ENCODE measurements at places on chromosomes 2 and 18. TPM values are rescaled to one million over a fixed set of nuclear protein-coding genes. Genes with fewer than 3 reads are reported as not detected.
A peak's percentile ranks its signal among the peaks of the same experiment; 100 is the strongest.

DNA sequence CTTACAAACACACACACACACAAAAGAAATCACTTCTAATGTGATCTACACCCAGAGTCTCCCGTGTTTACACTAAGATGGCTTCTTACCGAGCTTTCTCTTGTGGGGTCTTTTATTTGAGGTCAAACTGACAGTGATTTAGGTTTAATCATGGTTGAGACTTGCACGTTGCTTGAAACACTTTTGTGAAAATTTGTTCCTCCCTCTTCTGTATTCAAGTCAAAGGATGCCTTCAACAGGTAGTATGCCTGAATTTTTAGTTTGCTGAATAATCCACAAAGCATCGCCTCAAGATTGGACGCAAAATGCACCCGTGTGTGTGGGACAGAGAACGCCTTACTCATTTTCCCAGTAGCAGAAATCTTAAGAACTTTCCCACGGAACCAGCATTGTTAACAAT lies 4.0 kb upstream of the ZNF516 start:
- DNase-seq = no peak

GRCh38 chr2:69952336-69953115 lies 8.9 kb downstream of the ASPRV1 start:
- no peak for DNase-seq

- no peak for DNase-seq
Observed at GRCh38 chr2:128421286-128421685, 102.6 kb upstream of the HS6ST1 start.

GRCh38 chr18:50099725-50100407 lies 95.1 kb downstream of the MYO5B start:
- DNase-seq = no peak

DNA sequence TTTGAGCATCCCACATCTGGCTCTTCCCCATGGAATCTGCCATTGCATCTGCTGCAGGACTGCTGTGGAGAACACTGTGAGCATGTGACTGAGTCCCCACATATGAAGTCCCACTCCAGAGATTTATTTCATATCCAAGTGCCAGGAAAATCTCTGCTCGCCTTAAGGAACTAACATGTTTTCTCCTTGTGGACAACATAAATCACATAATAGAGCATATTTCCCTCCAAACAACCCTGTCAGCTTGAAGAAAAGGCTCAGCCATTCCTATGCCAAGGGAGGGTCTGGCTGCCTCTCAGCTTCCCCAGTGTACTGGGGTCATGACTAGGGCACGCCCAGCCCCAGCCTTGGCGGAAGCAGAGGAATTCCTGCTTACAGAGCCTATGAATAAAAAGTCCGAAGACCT lies 193.7 kb downstream of the DNER start:
- DNase-seq = peak; percentile 73

- DNase-seq = peak; percentile 93
Observed at GRCh38 chr18:3245853-3246634, 1.6 kb upstream of the MYL12A start.

- no peak for DNase-seq
Observed at GRCh38 chr2:156592809-156593593, 156.8 kb downstream of the GPD2 start.

- DNase-seq = no peak
Observed at GRCh38 chr2:207123335-207123744, 42.4 kb downstream of the KLF7 start.

DNA sequence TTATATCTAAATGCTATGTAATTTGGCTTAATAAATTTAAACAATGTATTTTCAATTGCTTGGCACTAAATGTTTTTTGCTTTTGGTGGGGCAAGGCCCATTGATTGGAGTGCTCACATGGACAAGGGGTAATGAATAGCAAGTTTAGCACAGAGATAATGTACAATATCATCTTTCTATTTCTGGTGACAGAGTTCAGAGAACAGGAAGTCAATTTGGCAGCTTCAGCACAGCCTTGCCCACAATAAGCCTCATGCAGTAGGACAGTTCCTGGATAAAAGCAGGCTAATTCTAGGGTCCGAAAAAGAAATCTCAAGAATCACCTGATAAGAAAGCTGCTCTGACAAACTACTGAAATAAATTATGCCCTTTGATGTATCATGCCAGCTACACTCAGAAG lies 443.9 kb upstream of the FSHR start:
- DNase-seq = no peak

DNA sequence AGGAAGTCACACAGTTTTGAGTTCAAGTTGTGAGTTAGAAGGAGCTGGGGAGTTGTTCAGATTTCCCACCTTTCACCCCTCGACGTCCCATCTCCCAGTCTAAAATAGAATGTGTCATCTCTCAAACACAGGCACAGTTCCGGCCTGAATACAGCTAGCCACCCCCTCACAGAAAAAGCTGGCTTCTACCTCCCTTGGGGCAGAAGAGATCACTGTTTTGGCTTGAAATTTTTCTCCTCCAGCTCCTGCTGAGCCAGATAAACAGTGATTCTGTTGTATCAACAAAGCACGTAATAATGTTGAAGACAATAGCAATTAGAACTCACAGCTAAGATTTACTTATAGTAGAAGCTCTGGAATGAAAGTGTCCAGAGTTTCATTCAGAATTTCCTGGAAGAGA lies 74.7 kb downstream of the KIAA2012 start:
- DNase-seq = no peak

- no peak for DNase-seq
Observed at GRCh38 chr2:103616891-103617290, 855.1 kb downstream of the TMEM182 start.

DNA sequence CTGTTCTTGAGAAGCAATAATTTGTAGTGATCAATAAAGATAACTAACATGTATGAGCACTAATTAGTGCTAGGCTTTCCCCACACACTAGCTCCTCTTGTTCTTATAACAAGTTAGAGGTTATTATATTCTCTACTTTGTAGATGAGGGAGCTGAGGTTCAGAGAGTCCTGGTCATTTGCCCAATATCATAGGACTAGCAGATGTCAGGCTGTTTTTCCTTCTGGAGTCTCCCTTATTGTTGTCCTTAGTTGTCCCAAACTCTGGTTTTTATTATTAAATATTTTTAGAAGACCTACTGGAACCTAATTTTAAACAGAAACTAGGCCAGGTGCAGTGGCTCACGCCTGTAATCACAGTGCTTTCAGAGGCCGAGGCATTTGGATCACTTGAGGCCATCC lies 16.5 kb upstream of the TTC39C start:
- no peak for DNase-seq

- no peak for DNase-seq
Observed at GRCh38 chr2:169069341-169069740, at the start of gene DHRS9. Gene DHRS9, plus strand, starts transcription at chr2:169069563. Its CDS starts 12,019 bp downstream, at chr2:169081582.

- DNase-seq = no peak
Observed at GRCh38 chr2:202508686-202509085, 126.1 kb upstream of the FAM117B start.

DNA sequence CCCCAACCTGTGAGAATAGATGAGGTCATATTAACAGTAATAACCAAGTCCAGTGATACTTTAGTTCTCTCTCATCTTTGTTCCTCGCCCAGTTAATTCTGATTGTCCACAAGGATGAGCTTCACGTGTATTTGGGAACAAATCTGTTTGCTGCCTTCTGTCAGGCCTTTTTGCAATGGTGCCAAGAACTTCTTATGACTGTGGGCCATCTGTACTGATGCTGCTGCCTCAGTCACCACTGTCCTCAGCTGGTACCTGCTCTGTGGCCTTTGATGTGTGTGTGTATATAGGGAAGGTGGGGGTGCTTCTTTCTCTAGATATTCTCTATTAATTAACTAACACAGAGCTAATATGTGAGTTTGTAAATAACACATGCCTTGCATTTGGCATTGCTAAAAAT lies 392.9 kb downstream of the TGIF1 start:
- no peak for DNase-seq

DNA sequence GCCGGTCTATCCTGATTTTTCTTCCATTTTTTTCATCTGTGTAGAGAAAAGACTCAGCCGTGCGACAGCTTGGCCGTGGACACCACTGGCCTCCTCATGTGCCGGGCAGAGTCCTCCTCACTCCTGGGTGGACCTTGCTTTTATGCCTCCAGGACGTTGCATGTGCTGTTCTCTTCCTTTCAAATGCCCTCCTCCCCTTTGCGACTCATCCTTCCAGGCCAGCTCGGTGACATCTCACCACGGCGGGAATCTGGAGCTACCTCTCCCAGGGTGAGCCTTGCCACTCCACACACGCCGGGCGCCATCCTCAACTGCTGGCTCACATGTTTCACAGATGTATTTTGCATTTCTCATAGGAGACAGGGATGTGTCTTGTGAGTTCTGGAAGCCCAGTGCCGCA lies 198.5 kb upstream of the HDAC4 start:
- no peak for DNase-seq

- DNase-seq = no peak
Observed at GRCh38 chr2:8752385-8752784, 70.5 kb downstream of the ID2 start.

- no peak for DNase-seq
Observed at GRCh38 chr18:23943903-23944624, 70.5 kb upstream of the TTC39C start.

DNA sequence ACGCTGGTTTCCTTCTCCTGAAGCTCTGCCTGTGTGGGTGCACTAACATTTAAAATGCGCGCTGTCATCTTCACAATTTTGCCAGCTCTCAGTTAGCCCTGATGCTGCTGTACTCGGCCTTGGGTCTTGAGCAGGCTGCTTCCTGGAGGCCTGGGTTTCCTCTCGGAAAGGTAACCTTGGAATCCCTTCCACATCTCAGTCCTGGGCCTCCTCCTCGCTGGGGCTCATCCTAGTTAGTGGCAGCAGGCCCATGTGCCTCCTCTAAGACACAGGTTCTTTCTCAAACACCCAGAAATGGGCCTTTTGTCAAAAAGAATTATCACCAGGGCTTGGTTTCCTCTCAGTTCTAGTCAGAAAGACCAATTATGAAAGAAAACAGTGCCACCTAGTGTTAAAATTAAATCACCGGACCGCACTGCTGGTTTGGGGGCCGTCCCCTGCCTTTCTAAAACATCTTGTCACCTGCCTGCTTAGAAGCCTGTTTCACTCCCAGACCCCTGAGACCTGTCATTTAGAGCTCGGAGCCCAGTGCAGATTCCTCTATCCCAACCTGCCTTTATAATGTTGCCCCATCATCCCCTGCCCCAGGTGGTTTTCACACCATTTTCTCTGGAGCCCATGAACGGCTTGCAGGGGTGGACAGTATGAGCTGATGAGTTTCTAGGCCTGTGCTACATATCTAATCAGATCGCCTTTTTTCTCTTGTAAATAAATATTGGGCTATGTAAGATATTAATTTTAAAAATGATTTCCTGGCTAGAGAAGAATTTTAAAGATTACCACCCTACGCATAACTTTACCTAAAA lies 42.4 kb downstream of the HK2 start:
- DNase-seq = peak; percentile 40

DNA sequence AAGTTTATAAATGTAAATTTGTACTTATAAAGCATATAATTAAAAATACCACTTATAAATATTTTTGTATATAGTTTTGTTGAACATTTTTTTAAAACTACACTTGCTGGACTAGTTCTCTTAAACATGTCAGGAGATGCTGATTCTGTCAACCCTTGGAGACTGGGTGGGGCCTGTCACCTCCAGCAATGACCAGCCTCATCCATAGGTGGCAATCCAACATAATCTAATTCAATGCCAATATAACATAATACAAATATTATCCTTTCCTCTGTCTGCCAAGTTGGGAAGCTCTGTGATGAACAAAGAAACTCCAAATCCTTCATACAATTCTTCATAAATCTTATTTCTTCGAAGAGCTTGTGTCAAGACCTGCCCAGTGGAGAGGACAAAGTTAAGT lies 140.4 kb downstream of the RBMS1 start:
- DNase-seq = no peak

DNA sequence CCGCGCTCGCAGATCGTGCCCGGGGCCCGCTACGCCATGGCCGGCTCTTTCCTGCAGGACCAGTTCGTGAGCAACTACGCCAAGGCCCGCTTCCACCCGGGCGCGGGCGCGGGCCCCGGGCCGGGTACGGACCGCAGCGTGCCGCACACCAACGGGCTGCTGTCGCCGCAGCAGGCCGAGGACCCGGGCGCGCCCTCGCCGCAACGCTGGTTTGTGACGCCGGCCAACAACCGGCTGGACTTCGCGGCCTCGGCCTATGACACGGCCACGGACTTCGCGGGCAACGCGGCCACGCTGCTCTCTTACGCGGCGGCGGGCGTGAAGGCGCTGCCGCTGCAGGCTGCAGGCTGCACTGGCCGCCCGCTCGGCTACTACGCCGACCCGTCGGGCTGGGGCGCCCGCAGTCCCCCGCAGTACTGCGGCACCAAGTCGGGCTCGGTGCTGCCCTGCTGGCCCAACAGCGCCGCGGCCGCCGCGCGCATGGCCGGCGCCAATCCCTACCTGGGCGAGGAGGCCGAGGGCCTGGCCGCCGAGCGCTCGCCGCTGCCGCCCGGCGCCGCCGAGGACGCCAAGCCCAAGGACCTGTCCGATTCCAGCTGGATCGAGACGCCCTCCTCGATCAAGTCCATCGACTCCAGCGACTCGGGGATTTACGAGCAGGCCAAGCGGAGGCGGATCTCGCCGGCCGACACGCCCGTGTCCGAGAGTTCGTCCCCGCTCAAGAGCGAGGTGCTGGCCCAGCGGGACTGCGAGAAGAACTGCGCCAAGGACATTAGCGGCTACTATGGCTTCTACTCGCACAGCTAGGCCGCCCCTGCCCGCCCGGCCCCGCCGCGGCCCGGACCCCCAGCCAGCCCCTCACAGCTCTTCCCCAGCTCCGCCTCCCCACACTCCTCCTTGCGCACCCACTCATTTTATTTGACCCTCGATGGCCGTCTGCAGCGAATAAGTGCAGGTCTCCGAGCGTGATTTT lies 7.6 kb downstream of the TBR1 start:
- no peak for DNase-seq

- no peak for DNase-seq
Observed at GRCh38 chr18:49985236-49985635, 171.9 kb upstream of the ACAA2 start.

DNA sequence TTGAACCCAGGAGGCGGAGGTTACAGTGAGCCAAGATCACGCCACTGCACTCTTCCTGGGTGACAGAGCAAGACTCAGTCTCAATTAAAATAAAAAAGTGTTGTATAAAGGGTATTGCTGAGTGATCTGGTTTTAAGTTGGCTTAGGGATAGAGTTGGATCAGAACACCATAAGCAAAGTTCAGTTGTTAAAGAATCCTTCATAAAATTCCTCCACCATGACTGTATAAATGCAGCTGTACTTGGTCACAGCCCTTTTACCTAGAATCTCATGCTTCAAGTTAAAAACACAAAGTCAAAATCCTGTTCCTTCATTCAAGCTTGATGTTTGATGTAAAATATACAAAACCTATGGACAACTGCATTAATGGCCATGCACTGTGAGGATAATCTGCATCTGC lies 33.4 kb upstream of the PNO1 start:
- DNase-seq = no peak

Gene TAF4B
- 4.0 TPM for polyA plus RNA-seq

Gene SLC23A3
- polyA plus RNA-seq = 5.2 TPM

Gene ALPG
- not detected for polyA plus RNA-seq

Gene AMER3
- polyA plus RNA-seq = 0.15 TPM

Gene CNGA3
- polyA plus RNA-seq = 0.06 TPM

Gene HOXD13
- polyA plus RNA-seq = not detected

Gene STARD6
- 0.43 TPM for polyA plus RNA-seq
